Activated CD4-positive, alpha-beta T cell treated with anti-CD3 and anti-CD28 coated beads, Interleukin-10, Interleukin-2, amounts not matched to agents 100 ng/mL and 50 ng/mL, durations not matched to agents 16 hours and 8 hours (primary cell): ENCODE measurements at places on chromosomes 1 and 21.

DNA sequence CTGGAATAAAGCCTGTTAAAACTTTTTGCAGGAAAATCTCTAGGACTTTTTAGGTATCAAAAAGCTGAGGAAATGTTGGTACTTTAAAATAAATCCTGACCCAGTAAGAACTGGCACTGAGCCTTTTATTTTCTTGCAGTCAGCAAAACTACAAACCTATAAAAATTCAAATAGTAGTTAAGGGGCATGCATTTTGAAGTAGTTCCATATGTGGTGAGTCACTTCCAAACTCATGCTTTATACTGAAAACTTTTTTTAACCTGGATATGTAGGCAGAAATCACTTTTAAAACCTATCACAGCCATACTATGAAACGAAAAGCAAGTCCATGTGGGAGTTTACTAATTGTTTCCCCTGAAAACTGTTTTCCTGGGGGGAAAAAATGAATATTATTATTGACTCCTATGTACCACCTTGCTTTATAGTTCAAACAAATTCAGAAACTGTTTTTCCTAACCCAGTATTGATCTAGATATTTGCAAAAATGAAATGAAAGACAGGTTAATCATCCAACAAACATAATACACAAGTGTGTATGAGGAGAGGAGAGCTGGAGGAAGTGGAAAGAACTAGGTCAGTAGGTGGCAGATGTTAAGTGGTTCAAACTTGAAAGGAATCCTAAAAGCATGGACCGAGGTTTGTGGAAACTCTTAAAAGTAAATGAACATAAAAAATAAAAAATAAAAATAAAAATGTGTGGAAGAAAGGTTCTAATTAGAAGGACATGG lies 30.5 kb downstream of the NRIP1 start:
- no peak for DNase-seq

DNA sequence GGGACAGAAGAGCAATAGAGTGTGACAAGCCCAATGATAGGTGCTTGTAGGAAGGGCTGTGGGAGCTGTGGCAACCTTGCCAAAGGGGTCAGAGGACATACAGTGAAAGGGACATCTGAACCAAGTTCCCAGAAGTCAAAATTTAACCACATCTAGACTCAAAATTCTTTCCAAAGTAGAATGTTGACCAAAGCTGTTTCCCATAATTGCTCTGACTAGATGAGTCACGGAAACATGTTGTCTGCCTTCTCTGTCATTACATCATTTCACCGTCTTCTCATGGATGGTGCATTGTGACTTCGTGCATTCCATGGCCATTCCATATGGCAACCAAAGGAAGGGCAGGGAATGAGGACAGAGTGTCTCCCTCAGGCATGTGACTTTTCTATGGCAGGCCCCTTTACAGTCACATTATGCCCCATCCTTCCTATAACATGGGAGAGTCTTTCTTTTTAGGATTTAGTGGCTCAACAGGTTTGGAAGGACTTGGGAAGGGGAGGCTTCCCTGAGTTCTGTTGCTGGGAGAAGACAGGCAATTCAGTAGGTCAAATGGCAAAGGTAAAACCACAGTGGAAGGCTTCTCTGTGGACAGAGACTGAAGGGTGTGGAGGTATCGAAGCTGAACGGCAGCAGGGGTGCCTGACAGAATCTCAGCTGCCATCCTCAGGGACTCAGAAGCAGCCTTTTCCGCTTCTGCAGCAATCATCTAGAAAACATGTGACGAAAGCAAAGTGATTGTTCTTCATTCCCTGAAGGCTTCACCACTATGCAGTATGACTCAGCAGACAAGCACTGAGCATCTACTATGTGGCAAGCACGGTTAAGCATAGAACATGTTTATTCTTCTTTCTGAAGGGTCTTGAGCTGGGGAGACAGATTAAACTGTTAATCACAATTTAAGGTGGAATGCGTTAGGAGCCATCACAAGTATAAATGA lies 24.7 kb downstream of the NPHS2 start:
- no peak for DNase-seq

DNA sequence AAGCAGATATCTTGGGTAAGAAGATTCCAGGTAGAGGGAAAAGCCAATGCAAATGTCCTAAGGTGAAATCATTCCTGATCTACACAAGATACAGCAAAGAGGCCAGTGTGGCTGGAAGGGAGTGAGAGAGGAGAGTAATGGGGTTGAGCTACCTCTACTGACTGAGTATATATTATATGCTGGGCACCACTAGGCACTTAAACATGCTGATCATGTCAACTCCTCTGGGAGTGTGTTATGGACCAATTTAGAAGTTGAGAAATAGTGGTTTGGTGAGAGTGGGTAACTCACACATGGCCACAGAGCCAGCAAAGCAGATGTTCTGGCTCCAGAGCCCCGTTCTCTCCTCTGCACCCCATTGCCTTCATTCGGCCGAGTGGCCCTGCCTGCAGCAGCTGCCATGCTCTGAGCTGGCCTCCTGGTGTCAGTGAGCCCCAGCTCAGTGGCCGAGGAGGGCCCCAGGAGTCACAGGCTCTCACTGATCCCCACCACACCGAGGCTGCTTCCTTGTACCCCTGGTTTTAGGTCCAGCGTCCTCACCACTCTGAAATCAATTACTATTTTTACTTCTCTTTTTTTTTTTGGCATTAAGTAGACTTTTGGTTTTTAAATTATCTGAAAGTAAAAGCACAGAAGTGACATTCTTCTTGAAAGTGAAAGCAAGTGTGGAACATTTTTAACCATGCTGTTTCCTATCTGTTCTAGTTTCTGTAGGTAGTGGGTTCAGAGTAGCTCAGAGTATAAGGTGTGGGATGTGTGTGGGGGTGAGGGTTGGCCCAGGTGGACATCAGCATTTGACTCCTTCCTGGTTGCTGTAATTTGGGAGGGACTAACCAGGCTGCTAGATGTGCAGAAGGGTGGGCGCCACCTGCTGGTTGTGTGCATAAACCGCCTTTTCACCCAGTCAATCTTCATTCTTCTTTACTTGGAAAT lies 45.8 kb upstream of the CRNN start:
- DNase-seq: peak; percentile 83

DNA sequence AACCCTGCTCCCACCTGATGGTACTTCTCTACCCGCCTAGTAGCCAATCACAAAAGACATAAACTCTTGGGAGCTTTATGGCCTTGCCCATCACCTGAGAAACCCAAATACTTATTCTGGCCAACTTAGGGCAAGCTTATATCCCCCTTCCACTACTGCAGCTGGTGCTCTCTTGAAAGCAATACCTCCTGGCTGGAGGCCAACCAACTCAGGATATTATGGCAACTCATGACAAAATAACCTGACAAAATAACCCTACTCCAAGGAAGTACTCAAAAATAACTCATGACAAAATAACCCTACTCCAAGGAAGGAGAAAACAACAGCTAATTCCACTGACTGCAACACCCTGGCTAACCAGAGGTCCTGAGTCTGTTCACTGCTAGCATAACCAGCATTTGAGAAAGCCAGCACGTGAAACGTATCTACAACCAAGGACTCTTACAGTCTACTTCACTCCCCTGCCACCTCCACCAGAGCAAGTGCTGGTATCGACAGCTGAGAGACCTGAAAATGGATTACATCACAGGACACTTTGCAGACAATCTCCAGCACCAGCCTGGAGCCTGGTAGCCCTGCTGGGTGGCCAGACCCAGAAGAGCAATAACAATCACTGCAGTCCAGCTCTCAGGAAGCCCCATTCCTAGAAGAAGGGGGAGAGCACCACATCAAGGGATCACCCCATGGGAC lies 179.9 kb downstream of the COL24A1 start:
- DNase-seq: no peak

- no peak for DNase-seq
Observed at GRCh38 chr21:34936883-34937563, 112.1 kb downstream of the RUNX1 start.

DNA sequence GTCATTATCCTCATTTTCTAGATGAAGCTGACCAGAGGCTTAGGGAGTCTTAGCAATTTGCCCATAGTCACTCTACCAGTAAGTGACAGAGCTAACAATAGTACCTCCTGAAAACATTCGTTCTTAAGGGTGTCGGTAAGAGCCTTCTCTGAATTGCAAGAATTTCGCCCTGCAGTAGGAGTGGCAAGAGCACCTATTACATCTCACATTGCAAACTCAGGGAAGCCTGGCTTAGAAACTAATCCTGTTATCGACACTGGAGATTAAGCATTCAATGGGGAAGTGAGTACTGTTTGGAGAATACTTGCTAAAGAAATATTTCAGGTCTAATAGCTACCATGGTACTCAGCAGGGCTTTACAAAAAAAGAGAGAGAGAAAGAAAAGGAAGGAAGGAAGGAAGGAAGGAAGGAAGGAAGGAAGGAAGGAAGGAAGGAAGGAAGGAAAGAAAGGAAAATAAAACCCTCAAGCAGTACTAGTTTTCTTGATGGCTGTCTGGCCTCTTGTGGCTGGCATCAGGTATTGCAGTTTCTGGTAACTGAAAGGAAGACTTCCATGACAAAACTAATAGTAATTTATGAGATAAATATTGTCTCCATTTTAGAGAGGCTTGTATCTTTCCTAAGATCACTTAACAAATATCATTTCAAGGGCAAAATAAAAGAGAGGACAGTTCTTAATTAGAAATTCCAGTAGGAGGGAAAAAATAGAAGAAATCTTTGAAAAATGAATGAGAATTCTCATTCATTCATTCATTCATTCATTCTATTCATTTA lies 10.4 kb downstream of the C1orf226 start:
- DNase-seq: peak; percentile 28

DNA sequence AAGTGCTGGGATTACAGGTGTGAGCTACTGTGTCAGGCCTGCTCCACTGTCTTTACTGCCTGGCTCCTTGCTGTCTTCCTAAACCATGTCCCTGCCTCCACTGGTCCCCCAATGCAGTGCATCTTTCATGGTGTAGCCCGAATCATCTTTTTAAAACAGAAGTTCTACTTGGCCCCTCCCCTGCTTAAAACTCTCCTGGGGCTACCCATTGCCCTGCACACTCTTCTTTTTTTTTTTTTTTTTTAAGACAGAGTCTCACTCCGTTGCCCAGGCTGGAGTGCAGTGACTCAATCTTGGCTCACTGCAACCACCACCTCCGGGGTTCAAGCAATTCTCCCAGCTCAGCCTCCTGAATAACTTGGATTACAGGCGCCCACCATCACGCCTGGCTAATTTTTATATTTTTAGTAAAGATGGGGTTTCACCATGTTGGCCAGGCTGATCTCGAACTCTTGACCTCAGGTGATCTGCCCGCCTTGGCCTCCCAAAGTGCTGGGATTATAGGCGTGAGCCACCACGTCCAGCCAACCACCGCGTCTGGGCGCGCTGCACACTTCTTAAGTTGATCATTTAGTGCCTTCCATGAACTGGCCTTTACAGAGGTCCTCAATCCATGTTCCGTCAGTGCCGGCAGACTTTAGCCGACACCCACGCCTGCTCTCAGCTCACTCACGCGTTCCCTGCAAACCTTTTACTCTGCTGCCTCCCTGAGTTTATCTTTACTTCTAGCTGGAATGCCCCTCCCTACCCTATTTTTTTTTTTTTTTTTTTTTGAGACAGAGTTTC lies 2.4 kb downstream of the FCN3 start:
- no peak for DNase-seq
